SK-N-SH (cell line): ENCODE measurements at places on chromosomes 11 and 22. TPM values are rescaled to one million over a fixed set of nuclear protein-coding genes. Genes with fewer than 3 reads are reported as not detected.
A peak's percentile ranks its signal among the peaks of the same experiment; 100 is the strongest.

GVQW3 gene
- polyA plus RNA-seq, result 2.3 and 3.9 TPM in 2 replicates

- H3K36me3 ChIP-seq, result peaks cover 7% of the 10 kb centered on the region
- peaks cover 33% of the 10 kb centered on the region; the same call in 1 of the 2 replicates for H3K4me1 ChIP-seq
- peak overlapping the region; percentile 91 for H3K27ac ChIP-seq
- H3K27me3 ChIP-seq, result no peaks in the 10 kb centered on the region
- no peak for DNase-seq
Measured at GRCh38 chr11:833849-834311, 1.1 kb downstream of the CD151 start.

- H3K27me3 ChIP-seq, result no peaks in the 10 kb centered on the region
- H3K27ac ChIP-seq, result no peak overlapping the region
- peaks cover 7% of the 10 kb centered on the region for H3K4me1 ChIP-seq
- H3K4me3 ChIP-seq, result no peak overlapping the region
Measured at GRCh38 chr11:114396916-114397315, 3.4 kb downstream of the C11orf71 start.

DNA sequence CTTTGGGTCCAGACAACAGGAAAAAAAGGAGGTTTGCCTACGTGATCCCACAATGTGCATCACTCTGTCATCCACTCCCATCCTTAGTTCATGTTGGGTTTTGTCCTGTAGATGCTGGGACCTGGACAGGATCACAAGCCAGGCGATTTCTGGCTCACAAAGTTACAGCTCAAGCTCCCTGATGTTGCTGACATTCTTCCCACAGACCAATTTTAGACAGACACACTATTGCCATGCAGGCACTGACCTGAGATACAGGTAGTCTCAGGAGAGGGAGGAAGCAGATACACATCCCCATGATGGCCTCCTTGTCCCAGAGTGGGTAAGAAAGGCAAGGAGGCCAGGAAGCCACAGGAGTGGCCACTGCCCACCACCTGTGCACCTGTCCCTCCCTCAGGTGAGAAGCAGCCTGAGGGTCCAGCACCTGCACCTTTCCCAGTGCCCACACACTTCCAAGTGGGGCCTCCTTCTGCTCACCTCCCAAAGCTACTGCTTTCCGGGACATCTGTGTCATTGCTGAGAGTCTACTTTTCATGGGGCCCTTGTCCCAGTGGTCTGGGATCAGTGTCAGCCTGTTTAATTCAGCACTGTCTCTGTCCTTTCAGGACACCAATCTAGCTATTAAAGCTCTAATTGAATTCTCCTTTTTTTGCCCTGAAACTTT is 52.0 kb upstream of the TOP3B start:
- H3K4me3 ChIP-seq, result no peak overlapping the region
- no peaks in the 10 kb centered on the region for H3K36me3 ChIP-seq
- no peak overlapping the region for H3K27ac ChIP-seq

DNA sequence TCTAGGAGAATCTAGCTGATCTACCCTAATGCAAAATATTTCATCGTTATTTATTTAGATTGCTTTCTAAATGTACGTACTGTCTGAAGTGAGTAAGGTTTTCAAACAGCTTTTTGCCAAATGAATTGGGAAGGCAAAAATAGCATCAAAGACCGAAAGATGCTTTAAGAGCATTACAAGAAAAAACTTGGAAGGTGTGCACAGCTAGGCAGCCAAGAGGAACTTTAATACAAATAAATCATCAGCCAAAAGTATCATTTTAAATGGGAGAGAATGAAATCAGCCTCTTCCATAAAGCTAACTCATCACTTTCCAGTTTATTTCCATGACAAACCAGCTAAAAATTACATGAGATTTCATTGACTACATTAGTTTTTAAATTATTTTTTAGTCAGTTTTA is 30.2 kb upstream of the CFAP300 start:
- no peak for DNase-seq
- H3K4me1 ChIP-seq, result no peaks in the 10 kb centered on the region
- no peaks in the 10 kb centered on the region for H3K27me3 ChIP-seq
- no peak overlapping the region for H3K4me3 ChIP-seq

FAM111B gene
- 0.94 and 1.0 TPM in 2 replicates for polyA plus RNA-seq

TEX12 gene
- 0.15 TPM in 1 of 2 replicates, not detected in the other for polyA plus RNA-seq

CACNA1I gene
- polyA plus RNA-seq, result under 0.01 TPM in 1 of 2 replicates, not detected in the other

GRCh38 chr11:16863389-16863788 is 124.9 kb downstream of the C11orf58 start:
- DNase-seq, result no peak
- no peak overlapping the region for H3K27ac ChIP-seq
- H3K4me3 ChIP-seq, result no peak overlapping the region
- peaks cover 13% of the 10 kb centered on the region; the same call in 1 of the 2 replicates for H3K4me1 ChIP-seq
- H3K27me3 ChIP-seq, result peaks cover 9% of the 10 kb centered on the region; the same call in 1 of the 2 replicates

GRCh38 chr11:92536883-92537282 is 312.3 kb downstream of the FAT3 start:
- no peak for DNase-seq
- no peaks in the 10 kb centered on the region for H3K27me3 ChIP-seq
- no peak overlapping the region for H3K4me3 ChIP-seq

SLN gene
- polyA plus RNA-seq, result 0.11 TPM in 1 of 2 replicates, not detected in the other
